ENCODE measurements at places on chromosomes 4 and X.

GRCh38 chrX:312621-313331, 5.8 kb downstream of the GTPBP6 start:
- DNase-seq, result no peak

GRCh38 chr4:130154901-130155300, 1058.9 kb downstream of the C4orf33 start:
- no peak for DNase-seq

- DNase-seq, result no peak
Measured at GRCh38 chr4:3262208-3263052, 13.5 kb downstream of the MSANTD1 start.

GRCh38 chr4:147955827-147956558, 224.1 kb downstream of the ARHGAP10 start:
- no peak for DNase-seq

DNA sequence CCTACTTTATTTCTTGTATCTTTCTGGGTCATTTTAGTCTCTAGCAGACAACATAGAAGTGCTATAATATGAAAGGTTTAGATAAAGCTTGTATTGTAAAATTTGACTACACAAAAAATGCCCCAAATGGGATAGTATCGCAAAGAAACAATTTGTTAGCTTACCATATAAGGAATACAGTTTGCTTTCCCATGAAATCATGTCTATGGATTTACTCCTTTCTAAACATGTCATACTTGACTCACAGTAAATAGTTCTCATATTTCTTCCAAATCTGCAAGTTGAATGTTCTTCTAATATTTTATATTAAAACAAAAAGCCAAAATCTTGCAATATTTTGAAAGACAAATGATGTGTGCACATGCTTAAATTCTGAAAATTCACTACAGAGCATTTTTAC, 103.9 kb downstream of the PPA2 start:
- no peak for DNase-seq

DNA sequence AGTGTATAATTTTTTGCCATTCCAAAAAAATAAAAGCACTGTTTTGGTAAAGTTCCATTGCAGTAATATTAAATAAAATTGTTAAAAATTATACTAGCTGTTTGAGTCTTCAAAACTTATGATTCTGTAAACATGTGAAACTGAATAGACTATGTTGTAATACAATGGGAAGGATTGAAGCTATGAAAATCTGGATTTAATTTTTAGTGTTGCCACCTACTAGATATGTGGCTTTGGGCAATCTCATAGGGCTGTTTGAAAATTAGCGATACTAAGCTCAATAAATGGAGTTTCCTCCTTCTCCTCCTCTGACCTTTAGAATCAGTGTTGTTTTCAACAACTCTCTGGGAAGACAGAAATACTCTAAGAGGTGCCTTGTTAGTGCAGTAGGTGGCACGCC, 4.5 kb downstream of the PGRMC2 start:
- no peak for DNase-seq

GRCh38 chr4:110046588-110047049, 133.9 kb downstream of the EGF start:
- DNase-seq, result no peak

DNA sequence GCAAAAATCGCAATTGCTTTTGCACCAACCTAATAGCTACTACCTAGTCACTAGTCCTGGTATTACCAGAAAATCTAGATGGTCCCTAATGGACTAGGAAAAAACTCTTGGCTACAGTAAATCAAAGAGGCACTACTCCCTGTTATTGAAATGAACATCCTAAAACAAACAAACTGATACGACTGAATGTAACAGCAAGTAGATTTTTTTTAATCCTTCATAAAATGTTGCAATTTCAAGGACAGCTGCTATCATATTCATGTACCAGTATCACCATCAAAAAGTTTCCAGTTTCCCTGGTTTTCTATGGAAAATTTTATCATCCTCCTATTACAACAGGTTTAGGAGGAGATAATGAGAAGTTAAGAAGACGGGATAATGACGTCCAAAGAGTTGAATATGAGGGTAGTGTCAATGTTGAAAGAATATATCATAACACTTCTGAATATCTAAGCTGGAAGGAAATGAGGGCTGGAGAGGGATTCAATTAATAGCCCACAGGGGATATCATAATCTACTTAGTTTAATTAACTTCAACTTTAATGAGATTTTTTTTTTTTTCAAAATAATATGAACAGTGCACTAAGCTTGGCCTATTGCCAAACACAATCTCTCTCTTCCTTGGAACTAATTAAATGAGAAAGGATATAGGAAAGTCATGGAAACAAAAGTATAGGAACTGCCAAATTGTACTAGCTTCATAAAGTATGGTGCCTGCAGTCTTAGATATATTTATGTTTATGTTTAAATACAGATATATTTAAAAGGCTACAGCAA, 94.8 kb upstream of the SMIM10 start:
- DNase-seq, result no peak

DNA sequence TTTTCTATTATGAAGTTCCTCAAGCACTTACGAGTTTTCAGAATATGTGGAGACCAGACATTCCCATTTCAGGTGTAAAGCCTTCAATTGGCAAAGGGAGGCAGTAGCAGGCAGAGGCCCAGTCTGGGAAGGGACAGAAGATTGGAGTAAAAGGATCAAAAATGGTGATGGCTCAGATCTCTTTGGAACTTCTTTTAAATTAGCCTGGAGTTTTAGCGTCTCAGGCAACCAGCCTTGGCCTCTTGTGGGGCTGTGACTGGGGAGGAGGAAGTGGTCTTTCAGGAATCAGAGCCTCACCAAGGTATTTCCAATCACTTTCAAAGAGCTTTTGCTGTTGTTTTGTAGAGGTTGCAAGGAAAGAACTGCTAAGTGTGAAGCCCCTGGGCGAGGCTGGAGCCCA, 239.1 kb downstream of the FRAS1 start:
- DNase-seq, result no peak

GRCh38 chr4:137390707-137391106, 141.6 kb downstream of the PCDH18 start:
- no peak for DNase-seq

GRCh38 chr4:147975325-147975724, 243.4 kb downstream of the ARHGAP10 start:
- no peak for DNase-seq
